ENCODE measurements at places on chromosomes 2 and 18.

DNA sequence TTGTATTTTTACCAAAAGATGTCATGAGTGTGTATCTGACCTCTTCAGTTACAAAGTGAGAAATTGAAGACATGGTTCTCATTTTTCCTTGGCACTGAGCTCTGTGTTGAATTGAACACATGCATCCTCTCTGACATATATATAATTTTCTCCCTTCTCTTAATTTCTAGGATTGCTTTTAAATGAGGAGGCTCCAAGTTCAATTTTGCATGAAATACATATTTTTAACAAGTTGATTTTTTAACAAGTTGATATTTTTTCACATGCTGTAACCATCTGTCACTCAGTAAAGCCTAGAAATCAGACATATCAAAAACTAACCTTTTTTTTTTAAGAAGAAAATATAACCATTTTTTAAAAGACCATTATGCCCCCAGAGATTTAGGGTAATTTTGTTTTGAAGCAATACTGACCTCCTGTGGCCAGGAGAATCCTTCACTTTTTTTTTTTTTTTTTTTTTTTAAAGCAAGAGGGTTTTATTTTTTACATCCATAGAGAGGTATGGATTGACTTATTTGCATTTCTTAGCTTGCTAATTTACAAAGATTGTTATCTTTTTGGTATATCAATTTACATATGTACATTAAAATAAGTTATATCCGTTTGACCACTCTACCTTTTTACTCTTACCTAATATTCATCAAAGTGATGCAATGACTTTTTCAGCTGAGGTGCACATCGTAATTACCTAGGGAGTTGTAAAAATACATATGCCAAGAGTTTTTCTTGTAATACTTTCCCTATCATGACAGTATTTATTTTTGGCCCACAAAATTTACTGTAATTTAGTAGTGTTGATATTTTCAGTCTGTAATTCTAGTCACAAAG, 161.8 kb downstream of the SOCS6 start:
- no peak for DNase-seq

GRCh38 chr18:35890323-35890722, 82.2 kb upstream of the RMP24 start:
- no peak for DNase-seq

- peak; percentile 32 for DNase-seq
These were observed 109.1 kb upstream of the OTOS start for GRCh38 chr2:240249423-240250149.

DNA sequence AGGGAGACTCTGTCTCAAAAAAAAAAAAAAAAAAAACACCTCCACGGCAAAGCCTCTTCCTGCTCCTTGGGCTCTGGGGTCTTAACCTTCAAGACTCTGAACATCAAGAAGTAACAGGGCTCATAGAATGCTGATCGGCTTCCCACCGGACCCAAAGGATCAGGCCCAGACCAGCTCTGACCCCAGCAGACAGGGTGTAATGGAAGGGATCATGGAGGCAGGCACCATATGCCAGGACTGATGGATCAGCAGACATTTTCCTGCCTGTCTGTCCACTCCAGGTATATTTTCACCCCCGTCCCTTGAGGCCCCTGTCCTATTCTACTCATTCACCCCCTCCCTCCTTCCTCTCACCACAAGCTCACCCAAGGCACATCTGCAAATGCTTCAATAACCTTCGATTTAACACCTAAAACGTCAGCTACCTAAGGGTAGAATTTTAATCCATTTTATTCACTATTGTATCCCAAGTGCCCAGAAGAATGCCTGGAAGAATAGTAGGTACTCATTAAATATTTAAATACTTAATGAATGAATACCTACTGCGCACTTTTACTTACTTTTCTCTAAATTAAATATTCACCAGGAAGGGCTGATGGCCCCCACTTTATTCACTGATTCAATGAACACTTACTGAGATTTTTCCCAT, 4.6 kb upstream of the SPEG start:
- no peak for DNase-seq

GRCh38 chr2:7033136-7033960, 116.1 kb downstream of the RNF144A start:
- no peak for DNase-seq

GRCh38 chr18:58895385-58895784, 30.7 kb downstream of the ZNF532 start:
- no peak for DNase-seq

- DNase-seq, result no peak
These were observed 24.9 kb downstream of the BIN1 start for GRCh38 chr2:127081826-127082633.

- DNase-seq, result no peak
These were observed 1.3 kb downstream of the SLC23A3 start for GRCh38 chr2:219168526-219168925.

Data from C1 segment of cervical spinal cord (tissue), 14 donors.